Central memory CD4-positive, alpha-beta T cell (primary cell): ENCODE measurements at places on chromosomes 4 and X.

- no peak for DNase-seq
Measured at GRCh38 chrX:20067709-20068561, 48.8 kb downstream of the MAP7D2 start.

DNA sequence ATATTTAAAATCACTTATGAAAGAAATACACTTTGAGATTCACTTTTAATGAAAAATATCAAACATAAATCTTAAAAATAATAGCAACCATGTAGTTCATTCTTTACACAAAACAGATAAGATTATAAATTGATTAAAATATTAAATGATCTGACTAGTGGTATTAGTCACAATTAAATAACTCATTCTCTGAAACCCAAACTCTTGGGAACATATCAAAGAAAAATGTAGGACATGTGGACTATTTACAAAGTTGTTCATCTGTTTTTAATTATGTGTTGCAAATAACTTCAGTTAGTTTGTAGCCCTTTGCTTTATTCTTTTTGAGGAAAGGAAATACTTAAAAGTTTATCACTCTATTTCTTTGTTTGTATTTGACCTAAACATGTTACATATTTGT, 9.5 kb upstream of the GUCY1A1 start:
- no peak for DNase-seq

GRCh38 chrX:109773374-109773773, 40.3 kb upstream of the ACSL4 start:
- DNase-seq, result no peak

DNA sequence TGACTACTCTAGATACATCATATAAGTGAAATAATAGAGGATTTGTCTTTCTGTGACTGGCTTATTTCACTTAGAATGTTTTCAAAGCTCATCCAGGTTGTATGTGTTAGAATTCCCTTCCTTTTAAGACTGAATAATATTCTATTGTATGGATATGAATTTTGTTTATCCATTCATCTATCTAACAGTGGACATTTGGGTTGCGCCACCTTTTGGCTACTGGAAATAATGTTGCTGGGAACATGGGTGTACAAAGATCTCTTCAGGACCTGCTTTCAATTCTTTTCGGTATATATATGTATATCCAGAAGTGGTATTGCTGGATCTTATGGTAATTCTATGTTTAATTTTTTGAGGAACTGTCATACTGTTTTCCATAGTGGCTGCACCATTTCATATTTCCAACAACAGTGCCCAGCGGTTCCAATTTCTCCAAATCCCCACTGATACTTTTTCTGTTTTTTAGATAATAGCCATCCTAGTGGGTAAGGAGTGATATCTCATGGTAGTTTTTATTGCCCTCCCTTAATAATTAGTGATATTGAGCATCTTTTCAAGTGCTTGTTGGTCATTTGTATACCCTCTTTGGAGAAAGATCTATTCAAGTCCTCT, 3.4 kb upstream of the SCD5 start:
- DNase-seq, result no peak

GRCh38 chr4:133910165-133910564, 291.4 kb downstream of the PABPC4L start:
- no peak for DNase-seq

DNA sequence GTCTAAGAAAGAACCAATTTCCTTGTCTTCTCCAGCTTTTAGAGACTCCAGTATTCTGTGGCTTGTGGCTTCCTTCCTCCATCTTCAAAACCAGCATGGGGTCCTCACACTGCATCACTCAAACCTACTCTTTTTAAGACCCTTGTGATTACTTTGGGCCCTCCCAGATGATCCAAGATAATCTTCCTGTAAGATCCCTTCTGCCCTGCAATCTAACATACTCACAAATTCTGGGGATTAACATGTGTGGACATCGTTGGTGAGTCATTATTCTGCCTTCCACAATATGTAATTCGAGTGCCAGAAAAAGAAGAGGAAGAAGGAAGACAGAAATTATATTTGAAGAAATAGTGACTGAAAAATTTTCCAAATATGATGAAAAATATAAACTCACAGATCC, 47.9 kb downstream of the BEND4 start:
- no peak for DNase-seq
